CD4-positive, alpha-beta T cell treated with Interleukin-17A for 1 hour (primary cell): ENCODE measurements at places on chromosomes 3 and 15.

- DNase-seq = no peak
Observed at GRCh38 chr15:34854232-34854631, 58.9 kb upstream of the ACTC1 start.

DNA sequence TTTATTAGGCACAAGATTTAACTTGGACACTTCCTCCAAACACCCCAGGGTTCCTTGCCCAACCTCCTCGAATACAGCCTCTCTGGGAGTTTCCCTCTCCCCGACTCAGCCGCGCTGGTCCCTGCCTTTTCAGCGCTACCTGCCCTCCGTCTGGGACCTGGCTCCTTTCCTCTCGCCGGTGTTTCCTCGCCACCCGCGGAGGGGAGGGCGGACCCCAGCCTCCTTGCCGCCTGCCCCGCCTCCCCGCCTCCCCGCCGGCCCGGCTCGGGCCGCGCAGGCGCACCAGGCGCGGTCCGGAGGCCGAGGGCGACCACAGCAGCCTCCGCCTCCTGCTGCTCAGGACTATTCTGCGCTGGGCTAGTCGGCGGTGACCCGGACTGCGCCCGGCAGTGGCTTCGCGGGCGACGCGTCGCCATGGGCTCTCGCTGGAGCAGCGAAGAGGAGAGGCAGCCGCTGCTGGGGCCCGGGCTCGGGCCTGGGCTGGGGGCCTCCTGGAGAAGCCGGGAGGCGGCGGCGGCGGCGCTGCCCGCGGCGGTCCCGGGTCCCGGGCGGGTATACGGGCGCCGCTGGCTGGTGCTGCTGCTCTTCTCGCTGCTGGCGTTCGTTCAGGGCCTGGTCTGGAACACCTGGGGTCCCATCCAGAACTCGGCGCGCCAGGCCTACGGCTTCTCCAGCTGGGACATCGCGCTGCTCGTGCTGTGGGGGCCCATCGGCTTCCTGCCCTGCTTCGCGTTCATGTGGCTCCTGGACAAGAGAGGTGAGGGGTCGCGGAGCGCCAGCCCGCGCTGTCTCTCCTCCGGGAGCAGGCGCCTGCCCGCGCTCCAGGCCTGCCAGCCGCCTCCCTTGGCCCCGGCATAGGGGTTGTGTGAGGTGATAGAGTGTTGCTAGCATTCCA lies at the start of gene SLC49A4:
Gene SLC49A4 (plus strand): TSS at position 291 of the 895 bp plus-strand sequence. CDS start 124 bp downstream, at position 415.
- DNase-seq = peak; percentile 80

DNA sequence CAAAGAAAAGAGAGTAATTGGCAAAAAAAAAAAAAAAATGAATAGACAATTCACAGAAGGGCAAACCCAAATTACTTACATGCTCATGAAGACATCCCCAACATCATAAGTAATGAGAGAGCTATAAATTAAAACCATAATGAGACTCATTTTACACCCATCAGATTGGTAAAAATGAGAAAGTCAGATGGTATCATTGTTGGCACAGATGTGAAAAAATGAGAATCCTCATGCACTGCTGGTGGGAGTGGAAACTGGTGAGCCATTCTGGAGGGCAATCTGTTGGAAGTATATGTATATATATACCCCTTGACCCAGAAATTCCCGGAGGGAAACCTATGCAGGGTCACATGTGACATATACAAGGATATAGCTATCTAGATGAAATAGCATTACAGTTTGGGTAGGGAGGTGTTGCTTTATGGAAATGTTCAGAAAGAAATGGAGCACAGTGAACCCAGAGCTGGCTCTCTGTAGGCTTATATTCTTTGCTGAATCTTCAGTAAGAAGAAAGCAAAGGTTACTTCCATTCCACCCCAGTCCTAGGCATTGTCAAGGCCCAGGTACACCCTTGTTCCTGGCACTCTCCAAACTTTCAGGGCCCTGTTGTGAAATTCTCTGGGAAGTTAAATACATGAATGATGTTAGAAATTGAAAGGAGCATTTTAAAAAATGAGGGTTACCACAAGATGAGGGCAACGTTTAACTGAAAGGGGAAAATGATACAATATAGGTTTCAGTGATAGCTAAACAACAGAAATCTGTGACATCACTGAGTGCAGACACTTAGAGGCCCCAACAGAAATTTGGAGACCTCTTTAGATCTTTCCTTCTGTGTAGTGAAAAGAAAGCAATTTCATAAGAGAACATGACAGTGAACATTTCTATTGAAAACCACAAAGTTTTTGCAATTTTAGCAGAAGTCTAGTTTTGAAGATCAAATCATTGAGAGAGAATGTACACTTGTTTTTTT lies 132.7 kb upstream of the TPRG1 start:
- DNase-seq = no peak

GRCh38 chr3:25768851-25769250 lies 14.4 kb downstream of the NGLY1 start:
- DNase-seq = no peak

GRCh38 chr15:91366111-91366510 lies 266.1 kb downstream of the SV2B start:
- no peak for DNase-seq

- no peak for DNase-seq
Observed at GRCh38 chr3:37907371-37907770, 45.7 kb downstream of the CTDSPL start.

DNA sequence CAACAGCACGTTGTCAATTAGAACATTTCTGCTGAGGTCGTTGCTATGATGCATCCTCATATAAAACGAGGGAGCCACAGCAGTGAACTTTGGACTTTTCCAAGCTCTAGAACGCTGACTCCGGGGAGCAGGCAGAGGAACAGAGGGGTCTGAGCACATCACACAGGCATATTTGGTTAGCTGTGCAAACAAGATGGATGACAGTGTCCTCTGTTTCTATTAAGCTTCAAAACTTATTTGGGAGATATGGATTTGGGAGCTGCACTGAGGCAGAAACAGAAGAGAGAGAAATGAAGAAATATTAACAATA lies 278.0 kb upstream of the TBL1XR1 start:
- no peak for DNase-seq

- DNase-seq = no peak
Observed at GRCh38 chr3:109339714-109340648, 2.6 kb upstream of the DPPA4 start.

DNA sequence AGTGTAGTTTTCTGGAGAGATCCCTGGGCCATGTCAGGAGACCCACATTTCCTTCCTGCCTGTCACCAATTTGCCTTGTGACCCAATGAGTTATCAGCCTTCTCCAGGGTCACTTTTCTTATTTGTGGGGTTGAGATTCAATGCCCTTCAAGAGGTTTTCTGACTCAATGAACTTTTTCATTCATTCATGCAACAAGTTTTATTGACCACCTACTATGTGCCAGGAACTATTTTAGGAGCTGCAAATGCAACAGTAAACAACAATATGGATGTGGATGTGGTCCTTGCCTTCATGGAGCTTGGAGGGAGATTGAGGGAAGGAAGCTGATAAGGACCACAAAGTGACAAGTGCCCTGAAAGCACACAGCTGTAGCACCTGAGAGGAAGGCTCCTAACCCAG lies 142.8 kb downstream of the OPA1 start:
- no peak for DNase-seq

DNA sequence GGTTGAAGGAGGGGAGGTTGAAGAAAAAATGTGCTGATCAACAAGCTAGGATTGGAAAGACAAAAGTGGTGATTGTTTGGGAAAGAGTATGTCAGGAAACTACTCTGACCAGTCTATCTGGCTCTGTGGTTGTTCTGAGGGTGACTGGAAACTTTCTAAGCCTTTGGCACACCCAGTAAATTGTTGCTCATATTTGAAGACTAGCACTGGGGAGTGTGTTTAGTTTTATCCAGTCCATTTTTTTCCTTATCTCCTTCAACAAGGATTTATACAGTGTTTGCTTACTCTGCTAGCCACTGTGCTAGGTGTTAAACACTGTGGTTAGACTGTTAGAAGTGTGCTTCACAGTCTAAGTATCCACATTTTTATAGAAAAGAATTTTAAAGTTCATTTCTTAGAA lies 28.8 kb downstream of the PPM1L start:
- DNase-seq = no peak

DNA sequence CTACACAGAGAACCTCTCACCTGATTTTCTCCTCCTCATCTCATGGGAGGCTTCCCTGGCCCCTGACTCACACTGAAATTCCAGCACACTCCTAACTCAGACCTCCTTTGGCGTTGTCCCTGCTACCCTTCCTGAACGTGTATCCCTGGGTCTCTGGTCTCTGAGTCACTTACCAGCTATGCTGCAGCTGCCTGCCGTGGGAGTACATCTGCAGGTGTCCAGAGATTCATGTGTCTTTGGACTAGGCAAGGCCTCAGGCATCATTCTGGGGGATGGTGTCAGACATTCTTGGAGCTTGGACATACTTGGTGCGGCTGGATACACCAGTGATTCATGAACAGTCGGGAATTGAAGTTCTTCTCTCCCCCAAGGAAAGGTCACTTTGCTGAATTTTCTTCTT lies 148.8 kb upstream of the TRIM42 start:
- DNase-seq = no peak

- DNase-seq = no peak
Observed at GRCh38 chr15:52673312-52673711, 5.9 kb downstream of the ATOSA start.

GRCh38 chr3:138696666-138697370 lies 88.2 kb downstream of the FAIM start:
- DNase-seq = no peak

- DNase-seq = no peak
Observed at GRCh38 chr15:71530116-71530515, 280.2 kb upstream of the NR2E3 start.

DNA sequence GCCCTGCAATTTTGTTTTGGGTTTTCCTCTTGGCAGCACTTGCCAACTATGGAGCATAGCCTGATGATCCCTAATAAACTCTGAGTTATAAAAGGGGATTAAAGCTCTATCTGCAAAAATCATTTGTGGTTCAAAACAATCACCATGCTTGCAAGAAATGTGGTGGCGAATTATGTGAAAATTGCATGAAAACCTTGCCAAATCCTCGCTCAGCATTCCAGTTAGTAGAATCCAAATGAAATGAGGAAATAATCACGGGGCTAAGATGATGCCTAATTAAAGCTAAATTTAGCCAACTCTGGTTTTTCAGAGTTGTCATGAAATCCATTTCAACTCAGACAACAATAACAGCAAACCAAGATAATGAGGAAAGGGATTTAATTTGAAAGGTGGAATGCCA lies 73.0 kb upstream of the PROK2 start:
- DNase-seq = no peak

DNA sequence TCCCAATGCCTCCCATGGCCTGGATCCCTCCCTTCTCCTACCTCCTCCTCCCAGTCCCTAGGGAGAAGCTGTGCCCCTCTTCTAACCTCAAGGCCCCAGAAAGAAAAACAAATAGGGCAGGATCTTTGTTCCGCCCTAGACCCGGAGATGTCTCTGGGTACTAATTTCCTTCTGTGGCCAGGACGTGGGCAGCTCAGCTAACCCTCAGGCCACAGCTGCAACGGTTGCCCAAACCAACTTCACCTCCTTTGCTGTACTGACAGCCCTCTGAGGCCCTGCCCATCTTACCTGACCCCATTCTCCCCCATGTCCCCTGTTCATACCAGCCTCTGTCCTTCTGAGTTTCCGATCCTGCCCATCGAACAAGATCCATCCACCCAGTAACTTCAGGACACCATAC lies 70.7 kb downstream of the SRGAP3 start:
- no peak for DNase-seq

DNA sequence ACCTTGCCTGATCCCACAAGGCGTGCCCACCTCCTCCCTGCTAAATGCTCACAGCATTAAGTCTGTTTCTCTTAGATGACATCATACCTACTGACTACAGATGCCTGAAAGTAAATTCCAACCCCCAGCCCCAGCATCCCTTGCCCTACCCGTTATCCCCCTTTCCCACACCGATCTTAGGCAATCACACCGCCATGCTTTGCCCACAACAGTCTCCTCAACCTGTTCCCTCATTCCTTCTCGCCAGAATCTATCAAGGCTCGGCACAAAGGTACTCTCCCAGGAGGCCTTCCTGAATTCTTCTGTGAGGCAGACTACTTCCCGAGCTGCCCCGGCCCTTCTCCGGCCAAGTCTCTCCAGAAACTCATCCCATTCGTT lies 789 bp upstream of the SEC61A1 start:
- DNase-seq = no peak

DNA sequence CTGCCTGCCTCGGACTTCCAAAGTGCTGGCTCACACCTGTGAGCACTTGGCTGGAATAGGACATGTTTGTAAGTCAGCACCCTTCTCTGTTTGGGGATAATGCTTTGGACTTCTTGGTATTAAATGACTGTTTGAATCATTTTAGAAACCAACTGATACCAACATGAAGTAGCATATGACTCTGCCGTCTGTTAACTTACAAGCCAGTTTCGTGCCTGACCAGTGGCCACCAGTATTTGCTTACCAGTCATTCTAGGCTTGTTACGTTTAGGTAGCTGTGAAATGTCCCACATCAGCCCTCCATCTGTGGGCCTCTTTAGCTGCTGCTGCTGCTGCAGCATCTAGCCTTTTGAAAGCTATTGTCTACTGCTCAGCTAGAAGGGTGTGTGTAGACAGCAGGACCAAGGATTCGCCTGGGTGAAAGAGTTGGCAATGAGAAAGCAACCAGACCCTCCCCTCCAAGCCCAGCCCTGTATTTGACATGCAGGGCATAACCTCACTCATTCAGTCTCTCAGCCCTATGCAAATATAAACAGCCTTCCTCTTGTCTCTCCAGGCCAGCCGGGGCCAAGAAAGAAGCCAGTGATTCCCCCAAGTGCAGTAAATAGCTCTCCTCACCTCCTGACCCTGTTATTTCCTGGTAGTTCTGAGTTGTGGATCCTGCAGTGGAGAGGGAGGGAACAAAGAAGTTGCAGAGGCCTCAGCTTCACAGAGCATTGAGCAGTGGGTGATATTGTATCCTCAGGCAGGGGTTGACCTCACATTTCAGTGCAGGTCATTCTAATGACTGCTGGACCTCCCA lies 51.0 kb downstream of the NKIRAS1 start:
- no peak for DNase-seq

DNA sequence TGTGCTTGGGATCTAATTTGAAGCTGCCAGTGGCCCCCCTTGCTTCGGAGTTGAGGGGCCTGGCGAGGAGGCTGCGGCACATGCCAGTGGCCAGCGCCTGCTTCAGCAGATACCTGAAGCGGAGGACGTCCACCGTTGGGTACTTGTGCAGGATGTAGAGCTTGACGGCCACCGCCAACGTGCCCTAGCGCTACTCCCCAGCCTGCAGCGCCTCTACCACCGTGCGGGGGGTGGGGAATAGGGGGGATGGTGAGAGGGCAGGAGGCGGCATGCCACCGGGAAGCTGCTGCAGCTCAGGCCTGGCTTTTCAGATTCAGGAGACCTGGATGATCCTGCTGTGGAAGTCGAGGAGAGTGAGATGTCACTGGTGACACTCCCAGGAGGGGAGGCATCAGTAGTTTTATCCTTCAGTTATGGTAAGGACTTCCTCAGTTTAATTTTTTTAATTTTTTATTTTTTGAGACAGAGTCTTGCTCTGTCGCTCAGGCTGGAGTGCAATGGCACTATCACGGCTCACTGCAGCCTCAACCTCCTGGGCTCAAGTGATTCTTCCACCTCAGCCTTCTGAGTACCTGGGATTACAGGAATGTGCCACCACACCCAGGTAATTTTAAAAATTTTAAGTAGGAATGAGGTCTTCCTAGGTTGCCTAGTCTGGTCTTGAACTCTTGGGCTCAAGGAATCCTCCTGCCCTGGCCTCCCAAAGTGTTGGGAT lies 150.6 kb upstream of the FRMD4B start:
- no peak for DNase-seq
